ENCODE measurements at places on chromosomes 16 and 17.

- DNase-seq: no peak
Observed at GRCh38 chr16:69348222-69348621, 3.4 kb downstream of the TMED6 start.

DNA sequence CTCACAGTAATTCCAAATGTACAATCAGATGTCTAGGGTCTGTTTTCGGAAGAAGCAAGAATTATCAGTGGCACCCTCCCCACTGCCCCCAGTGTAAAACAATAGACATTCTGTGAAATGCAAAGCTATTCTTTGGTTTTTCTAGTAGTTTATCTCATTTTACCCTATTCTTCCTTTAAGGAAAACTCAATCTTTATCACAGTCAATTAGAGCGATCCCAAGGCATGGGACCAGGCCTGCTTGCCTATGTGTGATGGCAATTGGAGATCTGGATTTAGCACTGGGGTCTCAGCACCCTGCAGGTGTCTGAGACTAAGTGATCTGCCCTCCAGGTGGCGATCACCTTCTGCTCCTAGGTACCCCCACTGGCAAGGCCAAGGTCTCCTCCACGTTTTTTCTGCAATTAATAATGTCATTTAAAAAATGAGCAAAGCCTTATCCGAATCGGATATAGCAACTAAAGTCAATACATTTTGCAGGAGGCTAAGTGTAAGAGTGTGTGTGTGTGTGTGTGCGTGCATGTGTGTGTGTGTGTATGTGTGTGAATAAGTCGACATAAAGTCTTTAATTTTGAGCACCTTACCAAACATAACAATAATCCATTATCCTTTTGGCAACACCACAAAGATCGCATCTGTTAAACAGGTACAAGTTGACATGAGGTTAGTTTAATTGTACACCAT lies 59.7 kb downstream of the HLF start:
- DNase-seq: no peak

DNA sequence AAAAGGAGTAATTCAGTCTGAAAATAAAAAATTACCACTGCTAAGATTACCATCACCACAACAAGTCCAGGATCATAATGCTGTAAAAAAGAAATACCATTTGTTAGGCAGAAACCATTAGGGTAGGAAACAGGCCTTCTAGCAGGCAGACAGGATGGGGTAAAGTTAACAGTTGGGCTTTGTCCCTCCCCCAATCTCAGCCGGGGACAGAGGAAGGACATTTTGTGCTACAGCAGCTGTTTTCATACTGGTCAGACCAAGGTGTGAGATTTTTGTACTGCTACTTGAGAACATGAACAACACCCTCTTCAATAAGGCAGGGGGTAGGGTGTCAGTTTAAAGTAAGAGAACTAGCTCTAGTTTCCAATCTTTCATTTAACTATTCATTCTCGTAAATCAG lies 49.2 kb upstream of the ITGA2B start:
- DNase-seq: no peak

DNA sequence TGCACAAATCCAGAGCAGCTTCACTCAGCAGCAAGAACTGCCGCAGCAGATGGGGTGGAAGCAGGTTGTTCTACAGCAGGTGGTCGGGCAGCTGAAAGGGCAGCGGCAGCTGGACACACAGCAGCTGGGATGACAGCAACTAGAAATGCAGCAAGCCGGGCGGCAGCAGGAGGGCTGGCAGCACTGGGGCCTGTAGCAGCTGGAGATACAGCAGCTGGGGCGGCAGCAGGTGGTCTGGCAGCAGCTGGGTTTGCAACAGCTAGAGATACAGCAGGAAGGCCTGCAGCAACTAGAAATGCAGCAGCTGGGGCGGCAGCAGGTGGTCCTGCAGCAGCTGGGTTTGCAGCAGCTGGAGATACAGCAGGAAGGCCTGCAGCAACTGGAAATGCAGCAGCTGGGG lies 460 bp downstream of the KRTAP4-3 start:
- DNase-seq: no peak

DNA sequence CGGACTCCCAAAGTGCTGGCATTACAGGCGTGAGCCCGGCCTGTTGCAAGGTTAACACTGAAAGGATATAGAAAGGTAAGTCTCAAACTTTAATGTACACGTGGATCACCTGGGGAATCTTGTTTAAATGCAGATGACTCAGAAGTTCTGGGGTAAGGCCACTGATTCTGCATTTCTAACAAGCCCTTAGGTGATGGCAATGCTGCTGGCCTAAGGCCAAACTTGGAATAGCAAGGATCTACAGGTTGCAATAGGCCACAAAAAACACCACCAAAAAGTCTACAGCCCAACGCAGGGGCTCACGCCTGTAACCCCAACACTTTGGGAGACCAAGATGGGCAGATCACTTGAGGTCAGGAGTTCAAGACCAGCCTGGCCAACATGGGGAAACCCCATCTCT lies 4.2 kb downstream of the CMTM4 start:
- no peak for DNase-seq

DNA sequence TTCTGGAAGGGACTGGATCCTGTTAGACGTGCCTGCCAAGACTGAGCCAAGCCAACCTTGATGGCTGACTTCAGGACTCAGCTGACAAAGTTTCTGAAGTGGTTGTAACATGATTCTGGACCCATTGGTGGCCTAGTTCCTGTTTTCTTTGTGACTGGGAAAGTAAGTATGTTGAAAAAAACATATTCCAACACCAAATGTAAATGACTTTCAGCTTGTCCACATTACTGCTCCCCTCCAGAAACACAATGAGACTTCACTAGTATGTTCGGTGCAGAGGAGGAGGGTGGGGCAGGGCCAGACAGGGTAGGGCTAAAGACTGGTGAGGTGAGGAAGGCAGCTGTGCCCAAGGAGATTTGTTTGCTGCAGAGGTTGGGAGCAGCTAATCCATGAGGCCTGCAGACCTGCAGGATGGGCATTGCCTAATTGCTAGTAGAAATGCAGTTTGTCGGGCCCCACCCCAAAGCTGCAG lies 26.4 kb downstream of the NMT1 start:
- DNase-seq: no peak

GRCh38 chr16:81313701-81314602 lies 810 bp upstream of the GAN start:
- DNase-seq: no peak

GRCh38 chr16:74113545-74113944 lies 183.1 kb upstream of the PSMD7 start:
- no peak for DNase-seq

- DNase-seq: no peak
Observed at GRCh38 chr17:18008496-18009268, 30.3 kb downstream of the ATPAF2 start.

- no peak for DNase-seq
Observed at GRCh38 chr16:58638148-58639036, 8.8 kb upstream of the CNOT1 start.

DNA sequence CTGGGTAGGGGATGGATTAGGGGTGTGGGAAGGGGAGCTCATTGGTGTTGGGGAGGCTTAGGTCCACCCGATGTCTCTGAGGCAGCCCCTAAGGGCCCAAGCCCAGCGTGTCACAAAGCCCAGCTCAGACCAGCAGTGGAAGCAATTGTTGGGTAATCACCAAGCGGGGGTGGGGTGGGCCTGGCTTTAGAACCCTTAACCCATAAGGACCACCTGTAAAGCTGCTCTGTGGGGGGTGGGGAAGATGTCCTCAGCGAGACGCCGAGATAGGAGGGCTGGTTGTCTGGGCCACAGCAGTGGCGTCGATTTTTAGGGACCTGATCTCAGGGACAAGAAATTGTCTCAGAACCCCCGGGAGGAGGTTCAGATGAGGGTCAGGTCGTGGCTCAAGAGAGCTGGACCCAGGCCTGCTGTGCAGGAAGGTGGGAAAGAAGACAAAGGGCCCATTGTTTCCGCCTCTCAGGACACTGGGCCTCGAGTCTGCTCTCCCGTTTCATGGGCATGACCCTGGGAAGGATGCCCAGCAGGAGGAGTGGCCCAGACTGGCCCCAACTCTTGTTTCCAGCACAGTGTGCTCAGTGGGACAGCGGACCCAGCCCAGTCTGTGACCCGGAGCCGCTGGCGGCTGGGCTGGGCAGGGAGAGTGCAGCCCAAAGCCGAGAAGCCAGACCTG lies 15.9 kb downstream of the ST6GALNAC2 start:
- no peak for DNase-seq
